ENCODE measurements at places on chromosomes 2 and 18.

GRCh38 chr2:229591611-229592010 is 122.7 kb downstream of the DNER start:
- no peak for DNase-seq

DNA sequence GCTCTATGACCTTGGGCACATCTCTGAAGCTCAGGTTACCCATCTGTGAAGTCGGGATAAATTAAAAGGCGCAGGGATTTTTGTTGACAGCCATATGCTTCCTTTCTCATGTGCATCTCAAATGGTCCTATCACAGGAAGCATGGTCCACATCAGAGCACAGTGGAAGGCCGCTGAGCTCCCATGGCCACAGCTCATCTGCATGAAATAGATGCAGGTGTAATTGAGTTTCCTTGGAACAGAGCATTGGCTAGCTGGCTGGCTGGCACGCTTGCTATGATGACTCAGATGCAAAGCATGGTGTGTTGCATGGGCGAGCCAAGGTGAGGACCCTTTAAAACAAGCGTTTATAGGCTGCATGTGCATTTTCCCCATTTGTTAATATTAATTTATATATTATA is 79.3 kb downstream of the TXNL1 start:
- DNase-seq, result no peak

DNA sequence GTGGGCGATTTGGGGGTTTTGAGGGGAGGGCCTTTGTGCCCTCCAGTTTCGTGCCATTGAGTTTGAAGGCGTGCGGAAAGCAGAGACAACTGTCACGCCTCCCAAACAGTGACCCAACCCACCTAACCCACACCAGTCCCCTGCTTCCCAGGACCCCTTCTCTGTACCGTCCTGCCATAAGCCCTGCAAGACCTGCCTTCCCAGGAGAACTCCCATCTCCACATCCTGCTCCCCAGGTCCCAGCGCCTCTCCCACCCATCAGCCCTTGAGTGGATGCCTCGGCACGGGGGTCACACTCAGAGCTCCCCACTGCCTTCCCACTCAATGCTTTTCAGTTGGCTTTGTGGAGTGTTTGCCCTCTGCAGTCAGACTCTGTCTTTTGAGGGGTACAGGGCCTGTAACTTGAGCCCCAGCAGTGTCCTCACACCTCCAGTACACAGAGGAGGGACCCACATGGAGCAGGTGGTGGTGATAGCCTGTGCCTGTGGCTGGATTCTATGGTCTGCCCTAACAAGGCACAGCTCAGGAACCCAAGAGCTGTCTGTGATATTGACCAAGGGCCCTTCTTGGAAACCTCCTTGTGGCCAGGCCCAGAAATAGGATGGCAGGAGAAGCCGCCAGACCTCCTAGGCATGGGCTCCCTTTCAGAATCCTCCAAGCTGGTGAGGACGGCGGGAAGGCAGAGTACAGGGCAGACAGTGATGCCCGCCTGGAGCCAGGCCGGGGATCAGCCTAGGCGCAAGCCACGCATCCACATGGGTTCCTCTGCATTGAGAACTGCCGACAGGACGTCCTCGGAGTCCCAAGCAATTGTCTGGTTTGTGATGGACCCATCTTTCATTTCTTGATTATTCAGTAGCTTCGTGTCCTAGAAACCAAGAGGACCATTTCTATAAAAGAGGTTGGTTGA is 44.4 kb upstream of the SMAD7 start:
- DNase-seq, result no peak

GRCh38 chr2:18455236-18455862 is 105.1 kb downstream of the RDH14 start:
- DNase-seq, result peak; percentile 81

DNA sequence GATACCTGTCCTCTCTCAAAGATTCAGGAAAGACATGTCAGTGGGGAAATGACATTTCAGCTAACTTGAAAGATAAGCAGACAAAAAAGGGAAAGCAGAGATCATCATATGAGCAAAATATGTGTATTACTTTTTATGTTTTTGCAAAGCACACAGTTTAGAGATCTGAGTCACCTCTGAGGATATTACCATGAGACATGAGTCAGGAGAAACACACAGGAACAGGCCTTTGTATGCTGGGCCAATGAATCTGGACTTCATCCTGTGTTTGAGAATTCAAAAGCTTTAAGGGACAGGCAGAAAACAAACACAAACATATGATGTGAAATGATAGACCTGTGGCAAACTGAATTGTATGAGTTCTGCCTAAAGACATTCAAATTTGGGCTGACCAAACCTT is 306.0 kb upstream of the EPC2 start:
- DNase-seq, result peak; percentile 85

GRCh38 chr18:35283923-35284794 is 5.9 kb downstream of the ZSCAN30 start:
- DNase-seq, result no peak

DNA sequence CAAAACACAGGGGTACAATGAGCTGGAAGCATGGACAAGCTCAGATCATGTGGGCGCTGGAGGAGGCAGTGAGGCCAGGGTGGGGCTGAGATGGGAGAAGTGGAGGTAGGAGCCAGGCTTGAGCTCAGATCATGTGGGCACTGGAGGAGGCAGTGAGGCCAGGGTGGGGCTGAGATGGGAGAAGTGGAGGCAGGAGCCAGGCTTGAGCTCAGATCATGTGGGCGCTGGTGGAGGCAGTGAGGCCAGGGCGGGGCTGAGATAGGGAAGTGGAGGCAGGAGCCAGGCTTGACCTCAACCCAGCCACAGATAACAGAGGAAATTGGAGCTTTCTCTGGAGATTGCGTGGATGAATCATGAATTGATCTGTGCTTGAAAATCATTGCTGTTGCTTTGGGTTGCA is 48.3 kb upstream of the TMEM18 start:
- no peak for DNase-seq

- DNase-seq, result peak; percentile 71
Observed at GRCh38 chr2:23404426-23404825, 19.4 kb downstream of the KLHL29 start.

DNA sequence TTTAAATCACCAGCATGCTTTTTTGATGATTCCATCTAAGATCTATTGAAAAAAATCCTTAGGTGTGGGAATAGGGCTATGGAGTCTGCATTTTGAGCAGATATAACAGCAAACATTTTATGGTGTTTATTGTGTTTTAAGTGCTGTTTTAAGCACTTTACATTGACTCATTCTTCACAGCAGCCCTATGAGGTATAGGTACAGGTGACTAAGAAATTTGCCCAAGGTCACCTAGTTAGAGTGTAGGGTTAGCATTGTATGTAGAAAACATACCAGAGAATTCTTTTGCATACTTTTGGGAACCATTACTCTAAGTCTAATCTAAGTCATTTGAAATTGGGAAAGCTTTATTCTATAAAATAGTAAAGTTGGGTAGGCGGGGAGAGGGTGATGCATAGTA is 31.3 kb downstream of the PPM1B start:
- DNase-seq, result no peak

DNA sequence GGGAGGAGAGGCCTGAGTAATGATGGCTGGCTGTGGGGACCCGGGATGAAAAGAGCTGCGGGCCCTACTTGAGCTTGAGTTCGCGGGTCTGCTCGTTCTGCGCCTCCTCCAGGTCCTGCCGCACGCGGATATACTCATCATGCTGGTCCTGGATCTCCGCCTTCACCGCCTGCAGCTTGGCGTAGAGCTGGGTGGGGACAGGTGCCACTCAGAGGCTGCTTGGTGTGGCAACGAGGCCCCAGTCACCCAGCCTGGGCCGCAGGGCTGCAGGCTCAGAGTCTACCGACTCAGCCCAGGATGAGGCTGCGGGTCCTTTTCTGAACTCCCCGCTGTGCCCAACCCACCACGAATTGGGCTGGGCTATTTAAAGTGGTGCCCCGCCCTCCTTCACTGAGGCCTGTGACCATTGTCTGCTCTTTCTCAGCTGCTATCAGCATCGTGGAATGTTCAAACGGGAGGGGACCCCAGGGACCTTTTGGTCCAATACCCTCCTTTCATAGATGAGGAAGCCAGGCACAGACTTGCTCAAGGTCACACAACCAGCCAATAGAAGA is 28.0 kb downstream of the KIF3C start:
- DNase-seq, result no peak

DNA sequence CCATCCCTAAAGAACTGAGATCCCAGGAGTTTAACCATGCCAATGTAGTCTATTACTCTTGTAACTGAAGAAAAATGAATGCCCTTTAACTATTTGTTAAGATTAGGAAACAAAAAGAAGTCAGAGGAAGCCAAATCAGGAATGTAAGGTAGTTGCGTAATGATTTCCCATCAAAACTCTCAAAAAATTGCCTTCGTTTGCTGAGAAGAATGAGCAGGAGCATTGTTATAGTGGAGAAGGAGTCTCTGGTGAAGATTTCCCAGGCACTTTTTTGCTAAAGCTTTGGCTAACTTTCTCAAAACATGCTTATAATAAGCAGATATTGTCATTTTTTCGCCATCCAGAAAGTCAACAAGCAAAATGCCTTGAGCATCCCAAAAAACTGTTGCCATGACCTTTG is 224.0 kb upstream of the SIX2 start:
- DNase-seq, result peak; percentile 19

DNA sequence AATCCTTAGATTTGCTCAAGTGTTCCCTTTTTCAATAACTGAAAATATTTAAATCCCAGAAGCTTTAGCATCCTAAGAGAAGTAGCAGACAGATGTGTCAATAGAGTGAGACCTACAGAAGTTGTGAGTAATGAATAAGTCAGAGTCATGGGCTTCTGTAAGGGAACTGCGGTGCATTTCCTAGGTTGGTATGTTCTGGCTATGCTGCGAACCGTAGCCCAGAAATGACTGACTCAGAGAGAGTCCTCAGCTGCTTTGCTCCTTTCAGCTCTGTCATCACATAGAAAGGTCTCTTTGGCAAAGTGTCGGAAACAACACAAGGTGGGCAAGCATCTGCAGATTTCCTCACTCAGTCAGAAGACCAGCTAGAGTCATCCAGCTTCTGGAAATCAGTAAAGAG is 297.1 kb downstream of the ARHGAP15 start:
- peak; percentile 94 for DNase-seq

DNA sequence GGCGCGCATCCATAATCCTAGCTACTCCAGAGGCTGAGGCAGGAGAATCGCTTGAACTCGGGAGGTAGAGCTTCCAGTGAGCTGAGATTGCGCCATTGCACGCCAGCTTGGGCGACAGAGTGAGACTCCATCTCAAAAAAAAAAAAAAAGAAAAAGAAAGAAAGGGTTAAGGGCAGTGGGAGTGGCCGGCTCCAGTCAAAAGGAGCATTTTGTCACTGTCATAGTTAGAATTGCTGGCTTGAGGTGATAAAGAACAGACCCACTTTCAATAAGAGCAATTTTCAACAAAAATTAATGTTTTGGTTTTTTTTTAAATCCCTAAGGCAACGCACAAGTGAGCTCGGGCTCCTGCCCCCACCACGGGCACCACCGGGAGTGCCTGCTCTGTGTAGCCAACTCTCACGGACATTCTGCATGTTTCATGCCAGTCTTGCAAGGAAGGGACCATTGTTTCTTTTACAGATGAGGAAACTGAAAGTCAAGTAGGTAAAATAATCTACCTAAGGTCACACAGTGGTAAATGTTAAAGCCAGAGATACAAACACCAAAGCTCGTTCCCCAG is 8.5 kb downstream of the CIB4 start:
- DNase-seq, result no peak

DNA sequence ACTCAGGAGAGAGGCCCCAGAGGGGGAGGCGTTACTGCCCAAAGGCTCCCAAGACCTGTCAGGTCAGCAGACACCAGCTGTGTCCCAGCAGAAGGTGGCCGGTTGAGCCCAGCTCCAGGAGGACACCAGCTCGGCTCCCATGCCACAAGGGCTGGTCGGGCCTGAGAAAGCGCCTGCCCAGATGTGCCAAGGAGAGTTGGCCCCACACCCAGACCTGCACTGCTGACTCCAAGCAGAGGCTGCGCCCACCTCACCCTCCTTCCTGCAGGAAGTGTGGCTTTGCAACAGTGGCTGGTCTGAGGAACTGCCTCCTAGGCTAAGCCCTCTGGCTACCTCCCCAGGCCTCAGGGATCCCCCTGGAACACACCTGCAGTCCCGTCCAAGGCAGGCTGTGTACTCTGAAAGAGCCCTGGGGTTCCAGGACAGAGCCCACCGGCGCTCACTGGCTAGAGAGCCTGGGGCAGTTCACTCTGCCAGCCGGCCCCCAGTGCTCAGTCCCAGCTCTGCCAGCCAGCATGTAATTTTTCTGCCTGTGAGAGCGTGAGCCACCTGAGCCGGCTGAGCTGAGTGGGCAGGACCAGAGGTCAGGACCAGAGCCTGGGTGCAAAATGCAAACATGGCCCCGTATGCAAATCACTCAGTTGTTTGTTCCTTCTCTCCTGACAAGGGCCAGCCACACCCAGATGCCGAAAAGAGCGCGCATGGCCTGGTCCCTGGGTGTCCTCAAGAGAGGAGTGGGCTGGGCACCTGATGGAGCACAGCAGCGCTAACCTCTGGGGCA is 36.9 kb upstream of the PTMA start:
- no peak for DNase-seq

DNA sequence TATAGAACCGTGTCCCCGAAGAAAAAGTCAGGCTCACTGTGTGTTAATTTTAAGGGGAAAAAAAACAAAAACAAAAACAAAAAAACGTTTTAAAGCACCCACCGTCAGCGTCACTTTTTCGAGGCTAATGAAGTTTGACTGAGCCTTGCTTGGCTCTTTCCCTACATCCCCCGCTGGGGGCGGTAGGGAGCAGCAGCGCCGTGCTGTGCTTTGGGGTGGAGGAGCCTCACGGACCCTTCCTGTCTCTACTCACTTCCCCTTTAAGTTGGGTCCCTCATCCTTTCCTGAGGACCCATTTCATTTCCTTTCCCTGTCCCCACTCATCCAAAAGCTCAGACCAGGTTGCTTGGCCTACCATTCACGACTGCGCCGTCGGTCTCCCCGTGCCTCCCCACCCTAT is 82.8 kb upstream of the RPL31 start:
- DNase-seq, result no peak

GRCh38 chr18:57084331-57085271 is 62.3 kb upstream of the BOD1L2 start:
- no peak for DNase-seq

DNA sequence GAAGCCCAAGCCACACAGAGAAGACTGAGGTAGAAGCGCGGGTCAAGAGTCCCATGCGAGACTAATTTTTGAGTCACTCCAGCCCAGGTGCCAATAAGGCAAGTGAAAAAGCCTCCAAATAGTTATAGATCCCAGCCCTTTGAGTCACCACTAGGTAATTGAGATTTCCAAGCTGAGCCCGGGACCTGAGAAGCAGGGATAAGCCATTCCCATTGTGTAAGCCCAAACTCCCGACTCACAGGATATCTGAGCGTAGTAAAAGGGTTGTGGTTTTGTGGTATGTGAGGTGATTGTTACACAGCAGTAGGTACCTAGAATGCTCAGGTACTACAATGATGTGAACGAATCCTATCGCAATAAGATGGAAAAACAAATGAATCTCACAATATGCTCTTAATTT is 560.7 kb downstream of the DSC3 start:
- no peak for DNase-seq

Data from GM23248 (cell line).